Stimulated activated naive CD8-positive, alpha-beta T cell treated with anti-CD3 and anti-CD28 coated beads, Interleukin-15, amount 100 ng/mL, for 72 hours (primary cell): ENCODE measurements at places on chromosomes 1 and 21.

DNA sequence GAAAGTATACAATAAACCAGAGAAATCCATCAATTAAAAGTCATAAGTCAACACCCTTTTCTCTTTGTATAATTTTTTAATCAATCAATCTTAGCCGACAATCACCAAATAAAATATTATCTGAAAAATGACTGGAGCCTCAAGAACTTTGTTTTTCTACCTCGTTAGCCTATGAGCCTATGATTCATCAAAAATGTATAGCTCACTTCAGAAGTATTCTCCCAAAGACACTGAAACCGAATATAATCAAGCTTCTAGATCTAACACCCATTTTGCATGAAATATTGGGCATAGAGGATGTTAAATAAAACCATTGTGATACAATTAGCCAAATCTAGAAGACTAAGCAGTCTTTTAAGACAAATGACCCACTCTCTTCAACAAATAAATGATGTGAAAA lies 17.8 kb upstream of the RSBN1 start:
- DNase-seq: no peak

DNA sequence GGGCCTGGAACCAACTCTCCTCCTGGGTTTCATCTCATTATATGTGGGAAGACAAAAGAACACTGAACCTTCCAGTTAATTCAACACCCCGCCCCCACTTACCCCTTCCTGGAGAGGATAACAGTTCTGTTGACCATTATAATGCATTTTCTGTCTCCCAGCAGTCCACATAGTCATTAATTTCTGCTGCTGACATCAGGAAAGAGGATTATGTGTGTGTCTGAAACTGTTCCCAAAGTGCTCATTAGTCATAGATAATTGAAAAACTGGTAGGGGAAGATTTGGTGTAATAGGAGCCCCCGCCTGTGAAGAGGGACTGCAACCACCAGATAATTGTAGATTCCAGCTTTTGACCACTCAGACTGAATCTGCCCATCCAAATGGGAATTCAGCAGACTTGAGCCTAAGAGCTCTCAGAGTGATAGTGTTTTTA lies 208.7 kb downstream of the FGGY start:
- no peak for DNase-seq

DNA sequence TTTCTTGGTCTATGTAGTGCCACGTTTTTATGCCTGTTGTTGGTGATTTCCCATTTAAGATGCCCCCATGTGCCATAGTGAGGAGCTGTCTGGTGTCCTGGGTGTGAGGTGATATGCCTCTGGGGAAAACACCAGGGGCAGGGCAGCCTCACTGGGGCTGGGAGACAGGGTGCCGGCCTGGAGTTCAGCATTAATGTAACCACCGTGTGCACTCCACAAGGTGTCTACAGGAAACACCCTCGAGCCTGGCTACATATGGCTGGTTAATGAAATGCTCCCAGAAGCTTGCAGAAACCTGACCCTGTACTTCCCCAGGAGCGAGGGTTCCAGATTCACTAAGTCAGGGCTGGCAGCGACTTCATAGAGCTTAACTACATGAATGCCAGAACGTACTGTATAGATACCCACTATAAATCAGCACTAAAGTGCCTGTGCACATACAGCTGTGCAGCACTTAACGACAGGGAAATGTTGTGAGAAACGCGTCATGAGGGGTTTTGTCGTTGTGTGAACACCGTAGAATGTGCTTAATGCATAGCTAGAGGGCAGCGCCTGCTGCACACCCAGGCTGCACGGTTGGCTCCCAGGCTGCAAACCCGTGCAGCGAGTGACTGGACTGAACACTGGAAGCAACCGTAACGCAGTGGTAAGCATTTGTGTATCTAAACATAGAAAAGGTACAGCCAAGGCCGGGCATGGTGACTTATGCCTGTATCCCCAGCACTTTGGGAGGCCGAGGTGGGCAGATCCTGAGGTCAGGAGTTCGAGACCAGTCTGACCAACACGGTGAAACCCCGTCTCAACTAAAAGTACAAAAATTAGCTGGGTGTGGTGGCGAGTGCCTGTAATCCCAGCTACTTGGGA lies 10.4 kb downstream of the TFF2 start:
- no peak for DNase-seq

GRCh38 chr1:22685591-22686059 lies 25.0 kb upstream of the EPHB2 start:
- no peak for DNase-seq

DNA sequence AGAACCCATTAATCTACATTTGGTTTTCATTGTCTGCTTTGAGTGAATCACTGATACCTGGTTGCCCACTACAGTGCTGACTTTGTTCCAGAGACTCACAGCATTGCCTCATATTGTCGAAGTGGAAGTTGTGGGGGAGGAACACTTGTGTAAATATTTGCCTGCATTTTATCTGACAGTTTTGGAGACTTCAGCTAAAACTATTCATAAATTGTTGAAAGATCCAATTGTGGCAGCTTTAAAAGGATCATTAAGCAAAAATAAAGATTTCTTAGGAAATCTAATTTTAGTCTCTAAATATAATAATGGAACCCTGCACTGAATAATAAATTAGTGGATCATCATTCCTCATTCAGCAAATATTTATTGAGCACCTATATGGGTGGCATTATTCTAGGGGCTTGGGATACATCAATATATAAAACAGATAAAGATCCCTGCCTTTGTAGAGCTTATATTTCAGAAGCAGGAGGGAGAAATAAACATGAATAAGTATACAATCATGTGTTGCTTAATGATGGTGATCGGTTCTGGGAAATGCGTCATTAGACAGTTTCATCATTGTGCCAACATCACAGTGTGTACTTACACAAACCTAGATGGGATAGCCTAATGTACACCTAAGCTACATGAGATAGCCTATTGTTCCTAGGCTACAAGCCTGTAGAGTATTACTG lies 73.5 kb downstream of the OSBPL9 start:
- no peak for DNase-seq

- no peak for DNase-seq
Observed at GRCh38 chr1:64495878-64496277, 25.9 kb downstream of the CACHD1 start.

GRCh38 chr1:51264451-51264850 lies 28.4 kb downstream of the RNF11 start:
- DNase-seq: no peak

GRCh38 chr21:42311160-42311559 lies 4.0 kb downstream of the TFF3 start:
- no peak for DNase-seq

DNA sequence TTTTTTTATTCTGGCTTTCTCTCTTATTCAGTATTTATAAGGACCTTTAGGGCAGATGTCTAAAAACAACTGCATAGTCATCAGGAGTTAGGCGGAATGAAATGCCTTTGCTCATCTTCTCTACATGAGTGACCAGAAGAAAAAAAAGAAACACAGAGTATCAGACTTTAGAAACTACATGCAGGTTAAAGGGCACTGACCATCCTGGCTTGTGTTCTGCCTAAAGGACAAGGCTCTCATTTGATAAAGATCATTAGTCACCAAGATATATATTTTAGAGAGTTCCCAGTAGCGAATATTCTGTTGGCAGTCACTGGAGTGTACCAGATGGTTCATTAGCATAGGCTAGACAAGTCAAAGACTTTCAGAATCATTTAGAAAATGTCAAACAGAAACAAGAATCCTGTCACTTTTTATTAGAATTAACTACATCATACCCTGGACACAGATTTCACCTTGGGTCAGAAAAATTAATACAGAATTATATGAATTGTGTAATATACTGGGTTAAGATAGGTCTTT lies 145.6 kb downstream of the NR5A2 start:
- no peak for DNase-seq
